Esophagus mucosa (tissue), 1 donor: ENCODE measurements at places on chromosomes 12 and 14. TPM values are rescaled to one million over a fixed set of nuclear protein-coding genes. Genes with fewer than 3 reads are reported as not detected.

GRCh38 chr12:79252358-79253075, 387.9 kb downstream of the SYT1 start:
- no peak for ATAC-seq

Gene KRT77
- not detected for total RNA-seq

Gene KLHL33
- total RNA-seq: 0.04 TPM

Gene TMPRSS12
- not detected for total RNA-seq

DNA sequence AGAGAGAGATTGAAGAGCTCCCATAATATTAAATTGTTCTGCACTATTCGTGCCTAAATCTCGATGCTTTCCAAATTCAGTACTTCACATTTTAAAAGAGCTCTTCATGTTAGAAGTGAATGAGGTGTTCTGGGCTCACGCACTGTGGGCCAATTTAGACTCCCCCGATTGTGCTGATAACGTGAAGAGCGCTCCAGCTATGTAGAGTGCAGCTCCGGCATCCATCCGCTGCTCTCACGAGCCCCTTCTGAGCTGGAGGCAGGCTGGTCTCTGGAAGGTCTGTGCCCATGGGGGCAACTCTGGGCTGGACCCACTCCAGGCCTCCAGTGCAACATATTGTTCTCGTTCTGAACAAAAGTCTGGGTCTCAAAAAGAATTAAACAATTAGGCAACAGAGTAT, 692.6 kb downstream of the VRK1 start:
- ATAC-seq: no peak
